ENCODE measurements at places on chromosomes 2 and 18.
A peak's percentile ranks its signal among the peaks of the same experiment; 100 is the strongest.

DNA sequence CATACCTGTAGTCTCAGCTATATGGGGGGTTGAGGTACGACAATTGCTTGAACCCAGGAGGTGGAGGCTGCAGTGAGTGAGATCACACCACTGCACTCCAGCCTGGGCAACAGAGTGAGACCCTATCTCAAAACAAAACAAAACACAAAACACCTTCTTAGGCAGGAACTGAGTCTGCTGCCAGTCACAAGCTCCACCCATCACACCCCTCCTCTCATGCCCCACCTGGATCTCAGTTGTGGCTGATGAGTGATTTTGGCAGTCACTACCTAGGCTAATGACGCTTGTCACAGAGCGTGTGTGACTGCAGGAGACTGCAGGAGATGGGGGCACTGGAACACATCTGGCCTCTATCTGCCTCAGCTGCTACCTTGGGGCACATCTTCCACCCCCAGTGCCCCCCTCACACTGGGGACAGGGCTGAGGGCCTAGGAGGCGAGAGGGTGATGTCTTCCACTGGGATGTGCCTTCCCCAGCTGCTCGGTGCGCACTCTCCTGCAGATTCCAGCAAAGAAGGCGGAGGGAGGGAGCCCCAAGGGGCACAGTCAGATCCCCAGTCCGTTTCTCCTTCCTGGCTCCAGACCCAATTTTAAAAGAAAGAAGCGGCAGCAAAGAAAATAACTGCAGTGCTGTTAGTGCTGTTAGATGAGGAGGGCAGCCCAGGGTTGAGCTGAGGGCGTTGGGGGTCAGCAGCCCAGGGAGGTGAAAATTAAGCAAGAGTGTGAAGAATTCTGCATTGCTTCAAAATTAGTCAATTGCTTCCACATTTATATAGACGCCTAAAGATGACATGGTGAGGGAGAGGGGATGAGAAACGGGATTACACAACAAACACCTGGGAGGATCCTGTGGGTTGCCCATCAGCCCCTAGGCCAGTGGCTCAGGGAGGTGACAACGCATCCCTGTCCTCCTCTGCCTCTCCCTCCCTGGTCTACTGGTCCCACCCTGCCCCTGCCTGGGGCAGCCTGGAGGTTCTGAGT is 143.6 kb upstream of the HAAO start:
- no peak for DNase-seq

GRCh38 chr2:206824087-206824618 is 58.7 kb downstream of the FASTKD2 start:
- DNase-seq = no peak

DNA sequence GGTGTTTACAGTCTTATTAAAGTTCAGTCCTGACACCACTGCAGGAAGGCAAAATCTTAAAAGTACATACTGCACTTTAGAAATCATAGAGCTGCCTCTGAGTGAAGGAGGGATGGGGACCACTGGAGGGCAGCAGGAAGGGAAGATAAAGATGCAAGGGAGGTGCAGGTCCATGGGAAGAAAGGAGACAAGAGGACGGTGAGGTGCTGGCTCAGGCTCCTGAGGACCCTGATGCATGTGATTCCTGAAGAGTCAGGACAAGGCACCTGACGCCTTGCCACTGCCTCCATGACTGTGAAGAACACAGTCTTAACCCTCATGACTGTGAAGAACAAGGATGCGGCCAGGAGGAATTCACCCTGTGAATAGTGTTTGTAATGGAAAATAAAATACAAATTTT is 116.2 kb upstream of the NPAS2 start:
- DNase-seq = no peak

DNA sequence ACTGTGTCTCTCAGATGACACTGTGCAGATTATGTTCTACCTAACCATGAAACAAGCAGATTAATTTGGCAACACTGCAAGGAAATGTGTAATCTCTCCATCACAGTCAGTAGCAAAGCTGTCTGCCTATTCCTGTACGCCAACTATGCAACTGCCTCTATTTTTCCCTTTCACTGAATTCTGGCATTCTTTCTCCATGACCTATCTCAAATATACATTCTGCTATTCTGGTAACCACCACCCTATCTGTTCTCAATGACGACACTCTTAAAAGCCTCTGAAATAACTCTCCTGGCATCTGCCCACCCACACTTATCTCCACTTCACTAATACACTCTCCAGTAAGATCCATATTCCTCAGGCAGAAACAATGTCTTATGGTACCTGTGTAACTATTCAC is 78.7 kb downstream of the ABCA12 start:
- no peak for DNase-seq

- no peak for DNase-seq
These were observed 91.0 kb downstream of the CSRNP3 start for GRCh38 chr2:165560377-165560988.

GRCh38 chr2:100588071-100588786 is 25.4 kb downstream of the PDCL3 start:
- peak; percentile 23 for DNase-seq

DNA sequence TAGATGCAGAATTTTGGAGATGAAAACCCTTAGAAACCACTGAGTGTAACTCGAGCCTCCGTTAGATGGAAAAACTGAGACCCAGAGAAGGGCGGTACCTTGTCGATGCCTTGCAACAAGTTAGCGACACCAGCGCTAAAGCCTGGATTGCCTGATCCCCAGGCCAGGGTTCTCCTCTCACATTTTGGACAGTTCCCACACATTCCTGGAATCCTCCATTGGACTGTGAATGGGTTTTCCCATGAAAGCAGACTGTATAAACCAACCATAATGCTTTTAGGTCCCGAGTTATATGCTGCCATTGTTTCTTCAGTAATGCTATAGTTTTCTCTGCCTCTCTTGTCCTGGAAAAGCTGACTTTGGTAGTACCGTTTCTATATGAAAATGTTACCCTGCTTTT is 37.1 kb upstream of the LPIN1 start:
- DNase-seq = no peak

GRCh38 chr18:24039671-24040070 is 25.1 kb downstream of the TTC39C start:
- no peak for DNase-seq

DNA sequence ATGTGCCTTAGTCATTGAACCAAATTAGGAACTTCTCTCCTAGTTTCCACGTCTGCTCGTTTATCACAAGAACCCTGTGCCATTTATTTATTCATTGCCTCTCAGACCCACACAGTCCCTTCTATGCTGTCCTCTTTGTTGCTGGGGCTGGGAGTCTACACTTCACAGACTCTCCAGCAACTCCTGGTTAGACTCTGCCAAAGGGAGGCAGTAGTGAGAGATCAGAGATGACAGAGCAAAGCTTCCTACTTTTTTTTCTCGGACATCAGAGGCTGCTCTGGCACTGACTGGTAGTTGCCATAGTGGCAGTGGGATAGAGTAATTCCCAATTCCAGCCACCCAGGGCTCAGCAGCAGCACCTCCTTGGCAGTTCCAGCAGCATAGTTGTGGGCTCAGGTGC is 277.5 kb downstream of the BCL11A start:
- no peak for DNase-seq

DNA sequence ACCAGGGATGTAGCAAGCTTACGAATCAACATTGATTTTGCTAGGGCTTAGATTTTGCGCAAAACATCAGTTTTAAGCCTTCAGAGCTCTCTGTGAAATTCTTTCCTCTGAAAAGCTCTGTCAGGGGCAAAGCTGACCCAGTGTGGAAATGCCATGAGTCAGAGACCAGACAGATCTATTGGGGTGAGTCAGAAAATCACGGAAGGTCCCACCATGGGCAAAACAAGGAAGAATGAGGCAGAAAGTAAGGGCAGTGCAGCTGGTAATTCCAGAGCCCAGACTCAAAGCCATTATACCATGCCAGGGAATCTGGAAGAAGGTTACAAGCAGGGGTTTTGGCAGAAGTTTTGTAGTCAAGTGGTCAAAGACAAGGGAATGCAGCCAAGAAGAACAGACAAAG is 256.6 kb upstream of the CTAGE1 start:
- no peak for DNase-seq

- no peak for DNase-seq
These were observed 148.1 kb downstream of the BCL11A start for GRCh38 chr2:60405271-60405919.

- DNase-seq = no peak
These were observed 90.2 kb upstream of the UXS1 start for GRCh38 chr2:106284255-106284654.

DNA sequence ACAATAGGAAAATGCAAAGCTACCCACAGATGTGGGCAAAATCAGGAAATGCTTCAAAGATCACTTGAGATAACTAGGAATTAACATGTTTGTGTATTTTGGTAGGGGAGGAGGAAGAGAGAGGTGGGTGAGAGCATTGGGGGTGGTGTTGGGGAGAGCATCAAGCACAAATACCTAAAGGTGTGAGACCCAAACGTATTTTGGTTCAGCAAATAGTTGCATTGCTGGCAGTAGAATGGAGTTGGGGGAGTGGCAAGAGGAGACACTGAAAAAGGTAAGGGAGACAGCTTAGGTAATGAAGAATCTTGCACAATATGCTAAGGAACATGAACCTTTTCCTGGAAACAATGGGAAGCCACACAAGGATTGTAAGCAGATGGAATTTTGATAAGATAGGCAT is 1.5 kb upstream of the PELI1 start:
- no peak for DNase-seq

- DNase-seq = no peak
These were observed 28.9 kb upstream of the LPIN2 start for GRCh38 chr18:3041843-3042242.

GRCh38 chr18:37529863-37530262 is 35.7 kb downstream of the CELF4 start:
- no peak for DNase-seq

GRCh38 chr18:60549338-60549960 is 176.9 kb upstream of the MC4R start:
- DNase-seq = no peak

- no peak for DNase-seq
These were observed 356.7 kb downstream of the STK39 start for GRCh38 chr2:167890739-167891138.

DNA sequence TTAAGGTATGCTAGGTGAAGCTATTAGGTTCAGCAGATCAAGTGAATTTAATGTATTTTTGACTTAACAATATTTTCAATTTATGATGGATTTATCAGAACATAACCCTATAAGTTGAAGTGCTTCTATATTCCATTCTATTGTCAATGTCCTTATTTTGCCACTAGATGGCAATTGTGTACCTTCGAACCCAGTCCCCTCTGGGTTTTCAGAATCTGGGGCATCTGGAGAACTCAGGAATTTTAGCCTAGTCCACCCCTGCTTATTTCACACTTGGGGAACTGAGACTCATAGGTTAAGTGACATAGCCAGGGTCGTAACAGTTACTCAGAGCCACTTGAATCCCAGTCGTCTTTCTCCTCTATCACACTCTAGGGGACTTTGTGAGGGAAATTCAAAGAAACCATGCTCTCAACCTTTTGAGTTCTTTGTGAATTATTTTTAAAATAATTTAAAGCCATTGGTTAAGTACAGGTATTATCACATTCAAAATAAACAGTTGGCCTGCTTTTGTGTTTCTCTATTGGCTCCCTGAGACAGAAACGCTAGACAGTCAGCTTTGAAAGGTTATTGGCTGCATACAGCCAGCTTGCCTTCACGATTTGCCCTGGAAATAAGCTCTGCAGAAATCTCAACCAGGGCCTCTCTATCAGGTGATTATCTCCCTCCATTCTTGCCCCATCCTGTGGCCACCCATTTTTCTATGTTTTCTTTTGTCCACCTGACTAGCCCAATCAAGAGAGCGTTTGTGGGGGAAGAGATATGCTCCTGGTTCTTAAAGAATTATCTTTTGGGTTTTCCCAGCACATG is 145.0 kb downstream of the TTC27 start:
- no peak for DNase-seq

GRCh38 chr2:42567806-42568400 is 529 bp upstream of the MTA3 start:
- no peak for DNase-seq

- no peak for DNase-seq
These were observed 254.0 kb upstream of the SLC14A2 start for GRCh38 chr18:45361125-45361851.

GRCh38 chr18:6205706-6206105 is 209.0 kb downstream of the L3MBTL4 start:
- no peak for DNase-seq

- no peak for DNase-seq
These were observed 102.2 kb downstream of the INSIG2 start for GRCh38 chr2:118190474-118190873.

DNA sequence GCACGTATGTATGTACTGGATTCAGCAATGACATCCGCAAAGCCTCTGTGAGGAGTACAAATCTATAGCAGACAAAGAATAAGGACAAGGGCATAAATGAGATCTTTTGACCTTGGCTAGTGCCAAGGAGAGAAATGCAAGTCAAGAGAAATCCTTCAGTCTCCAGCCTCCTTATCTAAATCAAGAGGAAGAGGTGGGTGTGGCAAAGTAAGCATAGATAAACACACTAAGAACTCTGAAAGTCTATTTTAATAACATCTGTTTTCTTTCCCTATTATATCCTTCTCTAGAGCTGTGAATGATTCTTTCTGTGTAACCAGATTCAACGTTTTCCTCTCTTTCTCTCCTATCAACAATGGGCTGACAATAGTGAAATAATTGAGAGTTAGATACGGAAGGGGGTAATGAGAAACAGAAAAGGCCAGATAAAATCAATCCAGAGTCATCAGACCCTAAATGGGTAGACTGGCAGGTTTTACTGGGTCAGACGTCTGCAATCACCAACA is 118.5 kb upstream of the ZFP36L2 start:
- DNase-seq = no peak

- DNase-seq = no peak
These were observed 5.2 kb upstream of the BOLA3 start for GRCh38 chr2:74152954-74153353.

GRCh38 chr2:205175831-205176230 is 506.5 kb upstream of the NRP2 start:
- no peak for DNase-seq

DNA sequence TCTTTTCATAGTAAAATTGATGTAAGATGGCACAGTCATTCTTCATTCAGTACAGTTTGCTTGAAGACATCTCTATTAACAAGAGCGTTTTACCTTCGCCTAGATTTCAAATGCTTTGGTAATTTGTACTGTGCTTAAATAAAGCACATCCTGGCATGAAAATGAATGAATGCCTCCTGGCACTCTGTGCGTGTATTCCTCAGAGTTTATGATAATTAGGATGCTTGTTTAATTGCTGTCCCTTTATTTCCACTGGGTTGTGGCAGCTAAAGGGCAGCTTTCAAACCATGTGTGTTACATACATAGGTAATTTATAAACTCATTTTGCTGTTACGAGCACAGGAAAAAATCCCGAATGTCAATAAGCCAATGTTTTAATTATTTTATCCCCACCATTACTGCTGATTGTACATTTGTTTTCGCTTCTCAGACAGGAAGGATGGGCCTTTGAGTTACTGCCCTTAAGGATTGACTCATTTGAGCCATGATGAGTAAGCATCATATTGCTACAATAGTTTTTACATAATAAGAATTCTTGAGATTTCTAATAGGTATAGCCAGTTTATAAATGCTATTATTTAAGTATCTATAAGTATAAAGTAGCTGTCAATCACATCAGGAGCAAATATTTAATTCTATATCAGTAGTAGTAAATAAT is 516.5 kb downstream of the XIRP2 start:
- no peak for DNase-seq

- no peak for DNase-seq
These were observed 34.3 kb downstream of the FANCL start for GRCh38 chr2:58206785-58207184.

All from activated gamma-delta T cell treated with Interleukin-2 at 50 U/mL for 16 hours (primary cell).